ENCODE measurements at places on chromosomes 7 and 10.
A peak's percentile ranks its signal among the peaks of the same experiment; 100 is the strongest.

GRCh38 chr10:71999360-72000072 is 35.3 kb downstream of the CHST3 start:
- DNase-seq: peak; percentile 64

- DNase-seq: no peak
Observed at GRCh38 chr10:49768329-49768728, 6.2 kb upstream of the OGDHL start.

DNA sequence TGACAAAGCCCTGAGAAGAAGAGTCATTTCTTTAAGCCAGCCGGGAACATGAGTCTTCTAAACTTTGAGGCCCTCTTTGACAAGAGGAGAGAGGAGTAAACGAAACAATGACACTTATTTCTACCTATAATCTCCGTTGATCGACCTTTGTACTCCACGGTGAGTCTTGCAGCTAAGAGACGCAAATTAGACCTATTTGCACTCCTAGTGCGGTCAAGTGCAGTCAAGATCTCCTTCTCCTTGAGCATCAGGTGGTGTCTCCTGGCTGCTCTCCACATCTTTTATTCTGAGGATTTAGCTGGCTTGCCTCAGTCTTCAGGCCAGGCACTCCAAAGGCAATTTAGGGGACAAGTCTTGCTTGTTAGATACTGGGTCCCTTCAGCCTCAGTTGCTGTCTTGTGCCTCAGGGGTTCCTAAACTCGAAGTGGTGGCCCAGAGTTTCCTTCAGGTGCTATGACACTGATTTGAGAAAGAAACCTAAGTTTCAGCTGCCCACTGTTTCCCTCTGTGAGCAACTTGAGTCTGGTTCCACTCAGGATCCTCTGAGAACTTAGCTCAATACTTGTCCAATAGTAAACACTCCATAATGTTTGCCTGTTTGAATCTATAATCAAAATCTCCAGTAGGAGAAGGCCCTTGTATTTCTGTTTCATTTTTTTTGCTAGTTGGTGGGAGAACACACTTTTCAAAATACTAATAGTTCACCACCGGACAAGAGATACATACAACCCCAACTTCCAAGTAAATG is 312.9 kb downstream of the RNLS start:
- DNase-seq: no peak

DNA sequence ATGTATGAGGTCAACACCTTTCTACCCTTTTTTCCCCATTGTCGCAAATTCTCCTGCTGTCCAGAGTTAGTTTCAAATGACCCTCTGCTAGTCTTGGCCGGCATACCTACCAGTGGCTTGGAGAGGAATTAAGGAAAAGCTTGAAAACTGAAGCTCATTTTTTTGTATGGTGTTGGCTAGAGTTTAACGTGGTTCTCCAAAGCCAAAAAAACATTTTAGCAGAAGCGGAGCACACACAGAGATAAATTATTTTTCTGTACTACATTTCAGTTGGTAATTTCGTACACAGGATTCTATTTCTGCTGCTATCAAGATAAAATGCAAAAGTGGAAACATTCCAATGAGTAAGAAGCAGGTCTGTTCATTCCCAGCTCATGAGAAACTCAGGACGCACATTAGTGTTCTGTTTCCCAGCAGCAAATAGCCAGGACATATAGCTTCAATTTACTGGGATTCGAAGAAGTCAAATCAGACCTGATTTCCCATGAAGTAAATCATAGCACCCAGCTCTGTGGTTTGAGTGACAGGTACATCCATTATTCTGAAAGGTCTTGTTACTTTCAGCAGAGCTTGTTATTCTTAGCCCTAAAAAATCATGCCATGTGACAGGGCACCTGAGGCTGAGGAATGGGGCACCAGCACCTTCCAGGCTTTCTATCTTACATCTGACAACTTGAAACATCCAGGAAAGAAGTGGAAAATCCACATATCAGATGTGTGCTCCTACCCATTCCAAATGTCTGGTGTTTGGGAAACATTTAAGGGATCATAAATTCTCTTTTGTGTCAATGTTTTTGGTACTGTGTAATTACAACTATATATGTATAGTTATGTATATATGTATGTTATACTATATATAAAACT is 215.9 kb upstream of the C7orf33 start:
- no peak for DNase-seq

DNA sequence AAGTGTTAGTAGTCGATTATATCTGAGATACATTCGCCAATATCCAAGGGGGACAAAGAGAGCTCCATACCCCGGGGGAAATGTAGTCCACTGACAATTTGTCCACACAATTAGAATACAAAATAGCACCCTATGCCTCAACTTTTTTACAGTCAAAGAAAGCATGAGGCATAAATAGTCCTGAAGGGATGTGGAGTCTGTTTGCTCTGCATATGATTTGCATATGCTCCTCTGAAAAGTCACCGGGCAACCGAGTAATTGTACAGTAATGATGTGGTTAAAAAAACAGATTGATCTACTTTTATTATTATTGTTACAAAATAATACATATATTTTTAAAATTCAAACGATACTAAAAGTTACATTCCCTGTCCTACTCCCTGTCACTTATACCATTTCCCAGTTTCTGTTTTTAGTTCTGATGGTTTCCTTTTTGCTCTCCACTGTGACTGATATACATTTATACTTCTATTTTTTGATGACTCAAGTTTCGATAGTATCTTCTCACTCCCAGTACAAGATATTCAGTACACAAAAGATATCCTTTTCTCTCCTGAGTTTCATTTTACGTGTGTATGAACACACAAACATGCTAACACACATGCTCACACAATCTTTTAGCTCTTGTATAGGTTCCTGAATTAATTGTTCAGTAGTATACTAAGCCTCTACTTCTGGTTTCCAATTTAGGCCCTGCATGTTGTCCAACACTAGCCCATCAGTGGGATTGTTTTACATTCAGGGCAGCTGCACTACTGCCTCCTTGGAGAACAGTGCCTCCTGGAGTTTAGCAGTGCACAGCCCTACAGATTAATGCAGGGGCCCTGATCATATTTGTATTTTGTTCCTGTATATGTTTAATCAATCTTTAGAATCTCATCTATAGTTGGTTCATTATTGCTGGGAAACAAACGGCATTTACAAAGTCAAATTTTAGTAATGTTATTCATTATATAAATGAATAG is 130.9 kb downstream of the TES start:
- no peak for DNase-seq

DNA sequence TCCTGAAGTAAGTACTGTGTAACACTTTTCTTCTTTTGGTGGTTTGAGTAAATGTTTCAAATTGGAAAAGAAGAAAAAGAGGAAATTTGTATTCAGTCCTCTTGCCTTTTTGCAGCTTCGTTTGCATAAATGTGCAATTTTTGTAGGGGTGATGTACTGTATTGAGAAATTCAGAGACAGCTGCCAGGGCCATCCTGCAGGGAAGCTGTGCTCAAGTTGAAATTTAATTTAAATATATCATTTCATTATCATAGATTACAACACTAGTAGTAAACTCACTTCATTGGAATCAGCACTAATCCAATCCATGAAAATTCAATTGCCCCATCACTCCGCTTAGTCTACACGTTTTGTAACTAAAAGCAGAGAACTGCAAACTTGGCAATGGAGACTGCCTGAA is 415.4 kb downstream of the DNAJB9 start:
- no peak for DNase-seq

DNA sequence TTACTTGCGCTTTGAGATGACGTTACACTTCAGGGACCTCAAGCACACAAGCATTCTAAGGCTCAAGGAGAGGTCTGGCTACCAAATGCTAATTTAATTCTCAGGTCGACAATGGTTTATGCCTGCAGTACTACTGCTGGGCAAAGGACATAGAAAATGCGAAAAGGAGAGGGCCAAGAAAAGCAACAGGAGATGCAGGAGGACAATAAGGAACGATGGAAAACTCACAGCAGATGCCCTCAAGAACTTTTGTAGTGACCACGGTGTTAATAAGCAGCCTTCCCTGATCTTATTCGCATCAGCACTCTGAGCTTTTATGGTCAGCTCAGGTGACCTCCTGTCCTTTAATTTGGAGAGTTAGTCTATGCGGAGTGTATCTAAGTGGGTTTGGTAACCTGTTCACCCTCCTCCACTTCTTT is 146.3 kb downstream of the GPR85 start:
- DNase-seq: no peak

DNA sequence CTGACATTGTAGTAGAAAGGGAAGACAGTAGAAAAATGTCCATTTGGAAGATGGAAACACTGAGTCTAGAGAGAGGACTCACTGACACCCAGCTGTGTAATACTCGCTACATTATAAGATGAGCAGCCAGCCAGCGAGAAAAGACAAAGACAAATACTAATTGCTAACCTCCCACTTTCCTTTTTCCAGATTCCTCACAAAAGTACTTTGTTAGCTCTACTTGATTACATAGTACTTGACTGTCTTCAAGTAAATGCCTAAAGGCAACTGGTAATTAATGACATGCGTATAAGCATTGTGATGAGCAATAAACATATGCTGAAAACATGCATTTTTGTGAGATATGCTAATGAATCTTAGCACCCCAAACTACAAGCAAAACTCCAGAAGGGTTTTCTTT is 363.1 kb downstream of the GPAM start:
- no peak for DNase-seq

GRCh38 chr7:77529279-77529678 is 7.8 kb upstream of the PTPN12 start:
- DNase-seq: no peak

DNA sequence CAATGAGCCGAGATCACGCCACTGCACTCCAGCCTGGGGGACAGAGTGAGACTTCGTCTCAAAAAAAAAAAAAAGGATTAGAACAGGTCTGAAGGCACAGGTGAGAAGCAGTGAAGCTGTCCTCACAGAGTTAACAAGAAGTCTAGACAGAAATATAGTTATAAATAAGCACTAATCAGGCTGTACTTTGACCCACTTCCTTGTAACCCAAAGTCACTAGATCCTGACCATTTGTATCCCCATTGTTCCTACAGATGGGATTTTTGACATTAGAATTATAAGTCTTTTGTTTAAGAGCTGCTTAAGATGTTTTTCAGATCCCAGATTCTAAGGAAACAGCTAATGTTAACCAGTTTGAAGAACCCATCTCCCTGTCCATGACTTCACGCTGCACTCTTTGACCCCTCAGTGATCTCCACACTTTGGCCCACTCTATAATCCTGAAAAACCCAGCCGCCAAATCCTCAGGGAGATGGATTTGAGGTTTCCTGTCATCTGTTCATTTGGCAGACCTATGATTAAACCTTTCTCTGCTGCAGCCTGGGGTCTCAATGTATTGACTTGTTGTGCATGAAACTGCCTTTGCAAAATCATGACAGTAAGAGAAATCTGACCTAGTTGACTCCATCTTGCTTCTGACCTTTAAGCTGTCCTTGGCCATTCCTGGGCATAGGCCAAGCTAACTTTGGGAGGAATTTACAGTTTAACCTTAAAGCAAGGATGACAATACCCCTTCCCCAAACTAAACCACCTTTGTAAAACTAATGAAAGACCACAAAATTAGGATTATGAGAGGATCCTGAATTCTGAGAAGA is 11.4 kb downstream of the SSMEM1 start:
- DNase-seq: no peak

- no peak for DNase-seq
Observed at GRCh38 chr10:50334273-50334672, 83.0 kb upstream of the ASAH2 start.

DNA sequence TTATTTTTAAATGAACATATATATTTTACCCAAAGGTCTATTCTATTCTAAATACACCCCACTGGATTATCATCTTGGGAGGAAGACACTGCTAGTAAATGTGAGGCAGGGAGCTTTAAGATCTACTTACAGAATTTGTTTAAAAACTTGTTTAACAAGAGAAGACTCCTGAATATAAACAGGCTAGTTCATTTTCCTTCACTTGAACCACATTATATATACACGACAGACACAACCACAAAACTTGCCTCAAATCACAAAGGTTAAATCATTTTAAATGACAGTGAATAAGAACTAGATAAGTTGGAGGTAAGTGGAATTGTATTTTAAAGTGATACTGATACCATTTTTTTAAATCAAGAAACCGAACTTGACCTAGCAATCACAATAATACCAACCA is 109.2 kb downstream of the ATE1 start:
- DNase-seq: no peak

DNA sequence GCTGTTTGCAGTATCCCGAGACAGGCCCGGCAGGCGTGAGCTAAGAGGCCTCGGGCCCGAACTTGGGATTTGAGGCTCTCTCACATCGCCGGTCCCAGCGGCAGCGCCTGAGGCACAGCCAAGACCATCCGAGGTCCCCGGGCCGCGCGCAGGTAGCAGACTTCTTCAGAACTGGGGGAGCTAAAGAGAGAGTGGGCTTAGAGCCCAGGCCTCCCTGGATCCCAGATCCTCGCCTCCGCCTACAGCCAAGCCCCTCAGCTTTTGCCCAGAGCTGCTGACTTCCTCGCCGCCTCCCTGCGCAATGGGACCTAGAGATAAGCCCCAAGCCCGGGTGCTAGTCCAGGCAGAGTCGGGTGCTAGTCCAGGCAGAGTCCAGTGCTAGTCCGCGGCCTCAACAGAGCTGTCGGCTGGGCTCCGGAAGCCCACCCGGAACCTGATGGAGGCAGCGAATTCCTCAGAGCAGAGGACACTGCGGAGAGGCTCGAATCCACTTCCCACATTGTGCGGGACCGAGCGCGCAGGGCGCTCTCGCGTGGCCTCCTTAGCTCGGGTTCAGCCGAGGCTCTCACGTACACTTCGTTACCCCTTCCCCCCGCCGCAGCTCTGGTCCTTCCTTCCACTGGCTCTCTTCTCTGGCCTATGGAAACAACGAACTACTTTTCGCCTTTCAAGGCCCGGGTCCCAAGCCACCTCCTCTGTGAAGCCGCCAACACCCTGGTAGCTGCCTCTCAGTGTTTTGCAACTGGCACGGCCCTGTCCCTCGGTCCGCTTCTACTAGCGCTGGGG is 5.8 kb downstream of the LBX1 start:
- DNase-seq: no peak

GRCh38 chr7:99551334-99551733 is 580 bp downstream of the FAM200A start:
- no peak for DNase-seq
